ENCODE measurements at places on chromosomes 2 and 18.

- DNase-seq = no peak
These were observed 570.7 kb downstream of the PLCL1 start for GRCh38 chr2:198375083-198375410.

DNA sequence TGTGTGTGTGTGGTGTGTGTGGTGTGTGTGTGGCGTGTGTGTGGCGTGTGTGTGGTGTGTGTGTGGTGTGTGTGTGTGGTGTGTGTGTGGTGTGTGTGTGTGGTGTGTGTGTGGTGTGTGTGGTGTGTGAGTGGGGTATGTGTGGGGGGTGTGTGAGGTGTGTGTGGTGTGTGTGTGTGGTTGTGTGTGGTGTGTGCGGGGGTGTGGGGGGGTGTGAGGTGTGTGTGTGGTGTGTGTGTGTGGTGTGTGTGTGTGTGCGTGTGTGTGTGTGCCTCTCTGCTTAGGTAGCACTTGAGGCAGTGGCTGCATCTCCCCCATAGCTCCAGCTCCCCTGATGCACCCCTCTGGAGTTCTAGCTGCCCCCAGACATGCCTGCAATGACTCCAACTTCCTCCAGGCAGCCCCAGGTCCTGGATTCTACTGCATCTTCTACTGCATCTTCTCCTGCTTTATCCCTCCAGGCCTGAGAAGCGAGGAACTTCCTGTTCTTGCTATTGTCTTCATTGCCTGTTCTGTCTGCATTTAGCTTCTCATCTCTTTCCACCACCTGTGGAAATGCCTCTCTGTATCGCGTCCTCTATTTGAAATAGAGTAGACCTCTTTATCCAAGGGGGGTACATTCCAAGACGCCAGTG is 22.2 kb upstream of the MLPH start:
- no peak for DNase-seq

- DNase-seq = no peak
These were observed 321.1 kb downstream of the SATB2 start for GRCh38 chr2:199136681-199137080.

DNA sequence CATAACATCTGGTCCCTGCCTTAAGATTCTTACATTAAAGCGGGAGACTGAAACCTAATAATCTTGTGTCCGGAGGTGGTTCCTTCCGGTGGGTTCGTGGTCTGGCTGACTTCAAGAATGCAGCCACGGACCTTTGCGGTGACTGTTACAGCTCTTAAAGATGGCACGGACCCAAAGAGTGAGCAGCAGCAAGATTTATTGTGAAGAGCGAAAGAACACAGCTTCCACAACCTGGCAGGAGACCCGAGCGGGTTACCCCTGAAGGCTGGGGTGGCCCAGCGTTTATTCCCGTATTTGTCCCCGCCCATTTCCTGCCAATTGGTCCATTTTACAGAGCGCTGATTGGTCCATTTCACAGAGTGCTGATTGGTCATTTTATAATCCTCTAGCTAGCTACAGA is 122.3 kb upstream of the SIX2 start:
- no peak for DNase-seq

DNA sequence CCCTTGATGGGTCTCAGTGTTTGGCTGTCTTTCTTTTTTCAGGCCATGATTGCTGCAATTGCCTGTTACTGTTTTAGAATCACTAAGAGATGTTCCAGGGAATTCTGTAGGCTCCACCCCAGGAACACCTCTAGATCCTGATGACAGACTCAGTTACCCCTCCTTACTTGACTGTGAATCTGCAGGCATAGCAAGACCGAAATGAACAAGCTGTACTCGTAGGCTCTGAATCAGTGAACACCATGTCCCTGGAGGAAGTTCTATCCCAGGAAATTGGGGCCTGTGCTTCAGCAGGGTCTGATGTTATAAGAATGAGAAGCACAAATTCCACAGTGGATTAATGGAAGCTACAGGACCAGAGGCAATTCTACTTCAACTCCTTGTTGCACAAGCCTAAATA is 148.6 kb downstream of the COPS8 start:
- DNase-seq = no peak

GRCh38 chr18:12659904-12660605 is 2.1 kb upstream of the SPIRE1 start:
- no peak for DNase-seq

DNA sequence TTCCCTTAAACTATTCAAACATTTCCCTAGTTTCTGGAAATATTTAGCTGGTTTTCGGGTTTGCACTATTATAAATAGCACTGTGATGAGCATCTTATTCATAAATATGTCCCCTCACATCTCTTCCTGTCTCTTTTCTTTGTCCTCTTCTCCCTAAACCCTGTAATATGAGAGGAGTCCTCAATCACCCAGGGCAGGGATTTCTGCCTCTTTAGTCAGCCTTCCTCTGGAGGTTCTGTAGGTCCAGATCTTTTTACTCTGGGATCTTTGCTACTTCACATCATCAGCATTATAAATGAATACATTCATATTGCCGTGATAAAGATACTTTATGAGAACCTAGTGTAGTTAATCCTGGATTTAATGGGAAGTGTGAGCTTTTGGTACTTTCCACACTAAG is 87.9 kb upstream of the TTN start:
- no peak for DNase-seq

GRCh38 chr2:160345071-160345764 is 145.1 kb upstream of the ITGB6 start:
- no peak for DNase-seq

DNA sequence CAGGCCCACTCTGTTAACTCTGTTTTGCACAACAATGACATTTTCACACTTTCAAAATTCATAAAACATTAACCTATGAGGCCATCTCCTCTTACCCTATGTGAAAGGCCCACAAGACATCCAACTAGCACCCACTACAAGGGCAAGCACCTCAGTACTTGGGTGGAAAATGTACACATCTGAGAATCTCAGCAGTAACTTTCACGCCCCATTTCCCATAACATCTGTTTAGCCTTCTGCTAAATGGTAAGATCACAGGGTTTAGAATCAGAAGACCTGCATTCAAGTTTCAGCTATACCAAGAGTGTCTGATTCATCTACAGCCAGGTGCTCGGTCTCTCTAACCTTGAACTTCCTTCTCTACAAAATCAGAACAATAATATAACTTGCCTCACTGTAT is 89.2 kb downstream of the SP100 start:
- DNase-seq = no peak

- DNase-seq = no peak
These were observed 175.4 kb downstream of the MAIP1 start for GRCh38 chr2:200130762-200131166.

DNA sequence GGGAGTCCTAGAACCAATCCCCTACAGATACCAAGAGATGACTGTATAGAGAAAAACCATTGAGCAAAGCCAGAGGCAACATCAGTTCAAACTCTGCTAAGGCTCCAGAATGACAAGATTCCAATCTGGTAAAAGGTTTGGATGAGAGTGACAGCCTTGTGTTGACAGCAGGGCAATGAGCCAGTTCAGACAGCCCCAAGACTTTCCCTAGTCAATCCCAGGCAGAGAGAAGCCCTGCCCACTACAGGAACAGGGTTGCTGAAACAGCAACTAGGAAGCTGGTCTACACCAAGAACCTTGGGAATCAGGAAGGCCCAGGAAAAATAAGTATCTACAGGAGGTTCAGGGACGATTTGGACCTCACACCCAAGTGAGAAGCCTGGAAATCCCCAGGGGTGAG is 3.3 kb downstream of the PSTPIP2 start:
- DNase-seq = no peak

GRCh38 chr2:163187119-163187518 is 348.6 kb upstream of the KCNH7 start:
- no peak for DNase-seq

GRCh38 chr2:159410276-159410675 is 123.8 kb upstream of the WDSUB1 start:
- DNase-seq = no peak

- no peak for DNase-seq
These were observed 308.0 kb upstream of the UBE2E3 start for GRCh38 chr2:180672377-180672776.

GRCh38 chr2:64612575-64613195 is 41.0 kb downstream of the SERTAD2 start:
- DNase-seq = no peak

DNA sequence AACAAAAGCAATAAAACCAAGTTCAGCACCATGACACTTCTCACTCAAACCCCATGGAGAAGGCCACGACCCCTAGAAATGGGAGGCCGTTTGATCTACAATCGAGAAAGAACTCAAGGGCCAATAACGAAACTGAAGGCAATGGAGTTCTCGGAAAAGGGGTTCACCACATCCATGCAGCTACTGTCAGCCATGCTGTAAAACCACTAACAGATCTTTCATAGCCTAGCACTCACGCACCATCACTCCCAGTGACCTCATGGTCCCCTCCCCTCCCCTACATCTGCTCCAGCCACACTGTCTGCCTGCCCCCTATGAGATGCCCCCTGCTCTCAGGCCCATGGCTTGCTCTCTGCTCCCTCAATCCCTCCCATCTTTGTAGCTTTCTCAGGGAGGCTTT is 135.3 kb downstream of the TMEM163 start:
- no peak for DNase-seq

DNA sequence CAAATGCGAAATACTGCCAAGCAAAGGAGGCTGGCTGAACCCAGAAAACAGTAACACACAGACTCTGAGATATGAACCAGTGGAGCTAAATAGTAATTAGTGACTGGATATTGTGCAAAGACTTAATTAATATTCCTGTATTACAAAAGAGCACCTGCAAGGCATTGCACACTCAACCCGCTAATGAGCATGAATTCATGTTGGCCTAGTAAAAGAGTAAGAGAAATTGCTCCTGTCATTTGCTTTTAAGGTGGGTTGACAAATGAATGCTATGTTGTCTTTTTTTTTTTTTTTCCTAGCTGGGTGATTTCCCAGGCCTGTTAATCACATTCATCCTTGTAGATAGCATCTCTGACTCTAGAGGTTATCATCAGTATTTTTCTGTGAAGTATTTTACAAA is 87.0 kb upstream of the CERS6 start:
- no peak for DNase-seq

DNA sequence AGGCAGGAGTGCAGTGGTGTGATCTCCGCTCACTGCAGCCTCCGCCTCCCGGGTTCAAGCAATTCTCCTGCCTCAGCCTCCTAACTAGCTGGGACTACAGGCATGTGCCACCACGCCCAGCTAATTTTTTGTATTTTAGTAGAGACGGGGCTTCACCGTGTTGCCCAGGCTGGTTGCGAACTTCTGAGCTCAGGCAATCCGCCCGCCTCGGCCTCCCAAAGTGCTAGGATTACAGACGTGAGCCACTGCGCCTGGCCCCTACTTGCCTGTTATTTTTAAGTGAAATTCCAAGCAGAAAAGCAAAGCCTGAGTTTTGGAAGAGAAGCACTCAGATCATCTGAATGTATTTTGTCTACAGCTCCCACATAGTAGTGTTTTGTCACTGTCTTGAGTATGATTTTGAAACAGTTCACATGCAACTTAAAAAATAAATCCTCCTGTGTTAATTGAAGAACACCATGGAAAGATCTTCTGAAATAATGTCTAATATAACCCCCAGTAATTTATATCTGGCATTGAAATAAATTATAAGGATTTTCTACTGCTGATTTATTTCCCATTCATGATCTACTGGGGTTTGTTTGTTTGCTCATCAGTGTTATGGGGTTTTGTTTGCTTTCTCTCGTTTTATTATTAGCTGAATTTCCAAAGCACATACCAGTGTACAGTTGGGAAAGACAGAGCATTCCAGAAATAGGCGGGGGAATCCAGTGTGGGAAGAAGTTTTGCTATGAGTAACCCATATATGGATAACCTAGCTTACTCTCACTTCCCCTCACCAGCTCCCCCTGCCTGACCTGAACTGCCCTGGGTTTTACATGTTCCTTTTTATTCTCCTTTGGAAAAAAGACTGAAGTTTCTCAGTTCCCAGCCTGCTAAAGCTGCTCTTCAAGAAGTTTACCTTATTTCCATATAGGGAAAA is 80.1 kb upstream of the MAP3K20 start:
- no peak for DNase-seq

- no peak for DNase-seq
These were observed 22.1 kb upstream of the RNF103 start for GRCh38 chr2:86645752-86646151.

GRCh38 chr2:143684551-143685320 is 555.5 kb downstream of the ARHGAP15 start:
- DNase-seq = no peak

GRCh38 chr2:65017335-65017734 is 28.1 kb downstream of the SLC1A4 start:
- no peak for DNase-seq

- no peak for DNase-seq
These were observed 20.0 kb downstream of the SMC6 start for GRCh38 chr2:17733599-17733998.

- DNase-seq = no peak
These were observed 160.7 kb upstream of the SP5 start for GRCh38 chr2:170554278-170554955.

DNA sequence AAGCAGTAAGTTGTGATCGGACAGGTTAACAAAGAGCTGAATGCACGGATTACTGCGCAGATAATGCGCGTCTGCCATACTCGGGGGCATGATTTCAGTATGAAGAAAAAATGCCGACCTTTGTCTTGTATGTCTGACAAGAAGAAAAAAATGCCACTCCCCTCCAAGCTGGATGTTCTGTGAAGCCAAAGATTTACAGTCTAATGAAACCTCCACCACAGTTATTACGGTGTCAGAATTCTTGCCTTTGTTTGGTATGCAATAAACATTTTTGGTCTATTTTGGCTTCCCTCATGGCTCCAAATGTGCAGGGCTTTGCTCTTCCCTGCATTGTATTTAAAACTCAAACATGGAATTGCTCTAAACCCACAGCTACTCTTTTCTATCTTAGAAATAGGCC is 72.2 kb upstream of the THUMPD2 start:
- DNase-seq = no peak

DNA sequence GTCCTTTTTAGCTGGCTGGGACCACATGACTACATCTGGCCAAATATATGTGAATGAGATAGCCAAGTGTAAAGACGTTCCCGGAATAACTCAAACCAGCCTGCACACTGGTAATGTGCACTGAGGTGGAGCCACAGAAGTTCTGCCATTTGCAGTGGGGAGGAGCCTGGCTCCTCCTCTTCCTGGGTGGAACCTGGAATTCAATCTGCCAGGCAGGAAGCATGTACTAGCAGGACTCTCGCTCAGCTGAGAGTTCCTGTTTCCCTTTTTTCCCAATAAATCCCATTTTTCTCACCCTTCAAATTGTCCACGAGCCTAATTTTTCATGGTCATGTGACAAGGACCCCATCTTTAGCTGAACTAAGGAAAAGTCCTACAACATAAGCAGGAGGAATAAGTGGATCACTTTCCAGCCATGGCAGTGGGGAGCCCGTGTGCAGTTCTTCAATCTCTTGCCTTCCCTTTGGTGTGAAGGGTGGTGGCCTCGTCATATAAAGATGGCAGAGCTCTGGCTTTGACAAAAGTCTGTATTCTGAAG is 183.2 kb downstream of the UXS1 start:
- no peak for DNase-seq

DNA sequence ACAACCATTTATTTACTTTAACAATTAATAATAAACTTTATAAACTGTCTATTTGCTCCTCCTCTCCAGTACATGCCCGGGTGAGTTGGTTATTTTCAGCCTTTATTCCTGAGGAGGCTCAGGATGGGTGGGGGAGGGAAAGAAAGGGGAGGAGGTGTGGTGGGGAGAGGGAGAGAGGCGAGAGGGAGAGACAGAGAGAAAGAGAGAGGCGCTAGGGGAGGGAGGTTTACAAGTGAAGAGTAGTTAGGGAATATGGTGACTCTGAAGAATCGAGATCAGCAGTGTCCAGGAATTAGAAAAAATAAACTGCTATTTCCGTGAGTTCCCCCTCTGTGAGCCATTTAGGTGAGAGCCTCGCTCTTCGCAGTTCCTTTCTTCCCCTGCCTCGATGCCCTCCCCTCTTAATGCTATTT is 138.9 kb downstream of the MEIS1 start:
- no peak for DNase-seq

All from stimulated activated CD8-positive, alpha-beta memory T cell treated with anti-CD3 and anti-CD28 coated beads, Interleukin-7, amount 100 ng/mL, for 1 hour (primary cell).